ENCODE measurements at places on chromosomes 4 and X.

GRCh38 chr4:186039697-186040096, 29.3 kb upstream of the TLR3 start:
- no peak for DNase-seq

DNA sequence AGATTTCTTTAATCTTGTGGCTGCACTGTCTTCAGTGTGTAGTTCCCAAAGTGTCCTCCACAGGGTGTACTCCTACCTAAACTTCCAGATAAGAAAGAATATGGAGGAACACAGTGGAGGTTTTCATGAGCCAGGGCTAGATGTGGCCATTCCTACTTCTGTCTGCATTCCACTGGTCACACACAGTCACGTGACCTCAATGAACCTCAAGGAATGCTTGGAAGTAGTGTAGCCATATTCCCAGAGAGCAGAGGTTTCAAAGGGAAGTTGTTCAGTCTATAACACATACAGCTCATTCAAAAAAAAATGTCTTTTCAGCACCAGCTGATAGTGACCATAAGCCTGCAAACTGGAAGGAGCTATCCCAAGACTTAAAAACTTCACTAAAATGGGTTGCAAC, 53.6 kb downstream of the ASB9 start:
- no peak for DNase-seq

DNA sequence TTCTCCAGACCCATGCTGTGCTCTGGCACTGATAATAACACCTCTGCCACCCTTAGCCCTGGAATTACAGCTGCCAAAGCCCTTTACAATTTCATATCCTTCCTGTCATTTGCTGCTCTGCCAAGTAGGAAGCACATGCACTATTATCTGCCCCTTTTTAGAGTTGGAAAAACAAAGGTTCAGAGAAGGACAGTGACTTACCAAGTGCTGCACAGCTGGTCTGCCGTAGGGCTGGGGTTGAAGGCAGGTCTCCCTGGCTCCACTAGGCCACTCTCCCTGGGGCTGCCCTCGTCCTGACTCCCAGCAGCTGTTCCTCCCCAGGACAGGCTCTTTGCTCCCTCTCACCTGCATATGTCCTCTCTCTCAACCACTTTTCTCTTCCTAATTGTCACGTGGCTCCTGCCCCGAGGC, 73.4 kb downstream of the ANAPC4 start:
- DNase-seq: no peak

DNA sequence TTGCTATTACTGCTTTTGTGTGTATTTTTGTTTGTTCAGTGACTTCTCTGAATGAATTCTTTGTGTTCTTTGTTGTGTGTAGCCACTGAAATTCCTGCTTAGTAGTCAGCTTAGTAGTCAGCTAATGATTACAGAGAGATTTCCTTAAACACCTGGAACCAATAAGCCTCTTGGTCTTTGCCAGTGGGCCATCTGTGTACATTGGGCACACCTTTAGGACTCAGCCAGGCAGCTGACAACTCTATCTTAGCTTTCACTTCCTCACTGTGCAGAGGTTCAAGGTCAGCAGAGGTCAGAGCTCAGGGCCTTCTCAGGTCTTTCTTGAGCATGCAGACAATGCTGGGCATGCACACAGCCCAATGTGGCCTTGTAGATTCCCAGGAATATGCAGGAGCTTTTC, 59.3 kb downstream of the RWDD4 start:
- DNase-seq: no peak

DNA sequence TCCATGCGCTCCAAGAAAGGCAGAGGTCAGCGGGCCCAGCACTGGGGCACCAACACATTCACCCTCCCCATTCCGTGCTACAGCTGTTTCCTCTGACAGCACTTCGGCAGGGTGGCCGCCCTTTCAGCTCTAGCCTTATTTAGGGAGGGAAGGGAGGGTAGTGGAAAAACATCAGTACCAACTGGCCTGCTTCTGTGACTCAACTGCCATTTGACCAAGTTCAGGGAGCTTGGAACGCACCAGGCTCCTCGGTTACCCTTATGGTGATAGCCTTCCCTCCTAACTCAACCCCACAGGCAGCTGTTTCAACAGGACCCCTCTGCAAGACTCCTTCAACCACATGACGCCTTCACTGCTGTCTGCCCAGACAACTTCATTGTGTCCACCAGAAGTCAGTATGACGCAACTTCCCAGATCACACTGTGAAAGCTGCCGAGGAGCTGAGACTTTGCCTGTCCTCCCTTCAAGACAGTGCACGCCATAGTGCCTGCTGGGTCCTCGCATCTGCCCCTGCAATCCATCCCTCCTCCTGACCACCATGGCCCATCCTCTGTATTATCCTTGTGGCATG, 132.2 kb downstream of the AFAP1 start:
- DNase-seq: no peak

- no peak for DNase-seq
Measured at GRCh38 chrX:118219866-118220265, 103.3 kb upstream of the KLHL13 start.

DNA sequence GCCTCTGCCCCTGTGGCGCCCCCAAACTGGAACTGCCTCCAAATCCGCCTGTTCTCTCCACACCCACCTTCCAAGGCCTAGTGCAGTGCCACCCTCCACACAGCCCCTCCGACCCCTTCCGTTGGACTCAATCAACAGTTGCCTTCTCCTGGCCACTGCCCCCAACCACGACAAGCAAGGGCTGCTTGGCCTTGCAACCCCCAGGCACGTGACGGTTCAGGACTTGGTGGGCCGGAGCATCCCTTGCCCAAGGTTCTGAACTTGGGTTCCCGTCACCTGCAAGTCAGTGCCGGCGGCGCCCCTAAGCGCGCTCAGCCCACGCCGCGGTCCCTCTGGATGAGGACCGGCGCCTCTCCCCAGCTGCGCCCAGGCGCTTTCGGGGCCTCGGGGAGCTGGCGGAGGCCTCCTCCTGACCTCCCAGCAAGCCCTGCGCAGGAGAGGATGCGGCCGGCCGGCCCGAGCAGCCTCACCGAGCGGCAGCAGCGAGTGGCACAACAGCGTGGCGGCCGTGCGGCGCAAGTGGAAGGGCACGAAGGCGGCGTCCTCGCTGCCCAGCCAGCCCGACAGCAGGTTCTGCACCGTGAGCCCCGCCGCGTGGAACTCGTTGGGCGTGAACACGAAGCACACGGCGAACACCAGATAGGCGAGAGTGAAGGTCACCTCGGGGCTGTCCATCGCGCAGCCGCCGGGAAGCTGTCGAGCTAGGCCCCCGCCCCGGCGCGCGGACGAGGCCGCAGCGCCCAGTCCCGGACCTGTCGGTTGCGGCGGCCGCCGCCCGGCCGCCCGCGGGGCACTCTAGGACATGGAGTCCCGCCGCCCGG, 750 bp downstream of the TMEM129 start:
- peak; percentile 55 for DNase-seq

GRCh38 chrX:101117701-101118100, 19.7 kb downstream of the CENPI start:
- DNase-seq: no peak

DNA sequence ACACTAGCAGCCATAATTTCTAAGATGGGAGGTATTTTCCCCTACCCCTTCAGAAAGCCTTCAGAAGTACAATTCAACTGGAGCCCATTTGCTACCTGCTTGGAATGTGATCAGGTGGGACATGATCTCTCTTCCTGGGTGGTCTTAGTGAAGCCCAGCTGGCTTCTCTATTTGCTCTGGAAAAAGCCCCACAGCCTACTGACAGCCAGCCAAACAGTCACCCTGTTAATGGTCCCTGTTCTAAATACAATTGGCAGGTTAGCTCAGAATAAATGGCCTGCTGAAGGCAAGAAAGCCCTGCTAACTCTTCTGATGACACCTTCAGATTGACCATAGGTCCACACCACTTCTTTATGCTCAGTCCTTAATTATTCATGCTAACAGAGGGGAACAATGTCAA, 39.9 kb downstream of the HS6ST2 start:
- DNase-seq: no peak

DNA sequence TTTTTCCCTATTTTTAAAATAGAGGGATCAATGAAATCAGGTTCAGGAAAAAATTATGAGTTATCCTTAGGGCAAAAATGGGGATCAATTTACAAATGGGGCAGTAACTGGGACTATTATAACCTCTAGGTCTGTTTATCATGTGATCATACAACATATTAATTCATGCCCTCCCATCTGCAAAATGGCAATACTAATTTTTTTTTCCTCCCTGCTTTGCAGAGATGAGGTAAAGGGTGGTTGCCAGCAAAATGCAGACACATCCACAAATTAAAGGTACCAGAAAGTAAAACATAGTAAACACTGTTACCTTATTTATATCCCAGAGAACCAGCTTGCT, 467 bp downstream of the HSD17B11 start:
- DNase-seq: no peak

- DNase-seq: no peak
Measured at GRCh38 chrX:9770319-9770718, 4.7 kb upstream of the GPR143 start.

GRCh38 chrX:24350217-24350616, 10.2 kb upstream of the SUPT20HL1 start:
- no peak for DNase-seq

GRCh38 chr4:180695851-180696250, 1547.4 kb upstream of the TENM3 start:
- DNase-seq: no peak

DNA sequence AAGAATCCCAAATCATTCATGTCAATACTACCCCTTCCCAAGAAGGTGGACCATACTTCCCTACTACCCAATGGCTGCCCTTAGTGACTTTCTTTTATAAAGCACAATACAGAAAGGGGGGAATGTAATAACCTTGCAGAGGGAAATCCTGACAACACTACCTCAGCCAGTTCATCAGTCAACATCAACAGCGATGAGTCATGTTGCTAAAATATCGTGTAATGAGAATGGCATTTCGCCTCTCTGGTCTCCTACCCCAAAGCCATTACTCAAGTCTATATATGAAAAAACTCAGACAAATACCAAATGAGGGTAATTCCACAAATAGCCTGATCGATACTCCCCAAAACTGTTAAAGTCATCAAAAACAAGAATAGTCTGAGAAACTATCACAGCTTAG, 3.3 kb upstream of the MAGEA8 start:
- DNase-seq: no peak

GRCh38 chr4:8676676-8677075, 84.1 kb downstream of the CPZ start:
- no peak for DNase-seq

GRCh38 chrX:154398668-154399526, 720 bp downstream of the RPL10 start:
- peak; percentile 74 for DNase-seq

DNA sequence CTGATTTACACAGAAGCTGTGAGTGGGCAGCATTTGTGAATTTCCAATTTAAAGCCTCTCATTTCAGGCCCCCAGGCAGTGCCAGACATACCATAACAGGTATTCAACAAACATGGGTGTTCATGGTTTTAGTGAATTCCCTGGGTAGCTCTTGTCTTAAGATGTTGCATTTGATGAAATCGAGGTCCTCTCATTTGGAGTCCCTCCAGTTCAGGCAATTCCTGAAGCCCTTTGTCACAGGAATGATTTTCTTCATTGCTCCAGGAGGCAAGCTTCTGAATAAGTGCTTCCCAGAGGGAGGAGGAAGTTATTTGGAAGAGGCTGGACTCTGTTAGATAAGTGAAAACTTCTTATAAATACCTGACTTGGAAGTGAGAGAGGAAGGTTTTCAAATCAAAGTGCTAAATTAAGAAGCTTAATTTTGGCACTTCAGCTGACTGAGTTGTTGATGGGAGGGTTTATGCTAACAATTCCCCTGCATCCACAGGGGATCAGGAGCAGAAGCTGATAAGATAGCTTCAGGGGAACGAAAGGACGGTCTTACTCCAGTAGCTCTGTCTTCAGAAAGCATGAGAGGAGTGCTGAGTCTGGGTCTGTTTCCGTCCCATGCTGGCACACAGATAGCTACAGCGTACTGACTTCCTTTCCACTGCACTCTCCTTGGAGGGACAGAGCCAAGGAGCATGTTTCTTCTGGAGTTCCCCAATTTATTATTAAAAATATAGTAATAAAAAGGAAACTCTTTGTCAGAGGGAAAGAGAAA, 543.1 kb downstream of the GBA3 start:
- no peak for DNase-seq

DNA sequence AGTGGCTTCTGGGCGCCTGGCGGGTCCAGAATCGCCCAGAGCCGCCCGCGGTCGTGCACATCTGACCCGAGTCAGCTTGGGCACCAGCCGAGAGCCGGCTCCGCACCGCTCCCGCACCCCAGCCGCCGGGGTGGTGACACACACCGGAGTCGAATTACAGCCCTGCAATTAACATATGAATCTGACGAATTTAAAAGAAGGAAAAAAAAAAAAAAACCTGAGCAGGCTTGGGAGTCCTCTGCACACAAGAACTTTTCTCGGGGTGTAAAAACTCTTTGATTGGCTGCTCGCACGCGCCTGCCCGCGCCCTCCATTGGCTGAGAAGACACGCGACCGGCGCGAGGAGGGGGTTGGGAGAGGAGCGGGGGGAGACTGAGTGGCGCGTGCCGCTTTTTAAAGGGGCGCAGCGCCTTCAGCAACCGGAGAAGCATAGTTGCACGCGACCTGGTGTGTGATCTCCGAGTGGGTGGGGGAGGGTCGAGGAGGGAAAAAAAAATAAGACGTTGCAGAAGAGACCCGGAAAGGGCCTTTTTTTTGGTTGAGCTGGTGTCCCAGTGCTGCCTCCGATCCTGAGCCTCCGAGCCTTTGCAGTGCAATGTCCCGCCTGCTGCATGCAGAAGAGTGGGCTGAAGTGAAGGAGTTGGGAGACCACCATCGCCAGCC, at the start of gene ATOH1:
ATOH1 (plus strand) TSS at position 422 of the 663 bp plus-strand sequence; CDS start at position 596, 174 bp downstream.
- DNase-seq: no peak

- no peak for DNase-seq
Measured at GRCh38 chr4:91914176-91914804, 389.5 kb upstream of the GRID2 start.

- no peak for DNase-seq
Measured at GRCh38 chr4:39390603-39391002, 16.1 kb upstream of the KLB start.

DNA sequence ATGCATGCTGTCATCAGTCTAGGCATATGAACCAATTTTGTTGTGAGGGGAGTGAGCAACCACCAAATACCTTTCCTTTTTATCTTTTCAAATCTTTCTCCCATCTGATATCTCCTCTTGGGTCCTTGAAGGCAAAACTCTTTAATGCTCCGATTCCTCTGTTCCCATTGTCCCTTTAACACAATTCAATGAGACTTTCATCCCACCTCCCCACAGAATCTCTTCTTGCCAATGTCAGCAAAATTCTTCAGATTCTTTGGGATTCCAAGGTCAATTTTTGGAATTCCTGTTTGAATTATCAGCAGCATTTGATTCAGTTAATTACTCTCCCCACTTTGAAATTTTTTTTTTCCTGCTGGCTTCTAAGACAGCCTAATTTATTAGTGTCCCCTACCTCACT, 232.7 kb downstream of the COX7B2 start:
- DNase-seq: no peak

DNA sequence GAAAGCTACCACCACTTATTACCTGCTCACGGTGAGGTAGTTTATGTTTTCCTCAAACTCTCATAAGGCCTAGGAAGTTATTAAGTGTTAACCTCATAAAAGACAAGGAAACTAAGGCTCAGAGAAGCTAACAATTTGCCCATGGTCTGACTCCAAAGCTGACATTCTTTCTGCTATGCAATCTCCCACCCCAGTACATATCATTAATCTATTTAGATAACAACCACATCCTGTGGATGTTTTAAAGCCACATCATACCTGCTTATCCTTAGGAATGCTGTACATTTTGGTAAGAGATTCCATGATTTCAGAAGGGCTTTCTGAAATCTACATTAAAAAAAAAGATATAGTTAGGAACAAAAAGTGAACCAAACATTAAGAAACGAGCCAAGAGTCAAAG, 55.4 kb downstream of the HUWE1 start:
- no peak for DNase-seq

- DNase-seq: no peak
Measured at GRCh38 chr4:4641661-4642495, 100.0 kb upstream of the STX18 start.

All from amygdala (tissue), 56 donors.